ENCODE measurements at places on chromosomes 4 and X.

GRCh38 chrX:152600853-152601633, 36.7 kb upstream of the GABRQ start:
- no peak for DNase-seq

- no peak for DNase-seq
Measured at GRCh38 chr4:38509551-38509950, 154.4 kb upstream of the KLF3 start.

- DNase-seq: no peak
Measured at GRCh38 chr4:113146876-113147358, 97.5 kb downstream of the ANK2 start.

DNA sequence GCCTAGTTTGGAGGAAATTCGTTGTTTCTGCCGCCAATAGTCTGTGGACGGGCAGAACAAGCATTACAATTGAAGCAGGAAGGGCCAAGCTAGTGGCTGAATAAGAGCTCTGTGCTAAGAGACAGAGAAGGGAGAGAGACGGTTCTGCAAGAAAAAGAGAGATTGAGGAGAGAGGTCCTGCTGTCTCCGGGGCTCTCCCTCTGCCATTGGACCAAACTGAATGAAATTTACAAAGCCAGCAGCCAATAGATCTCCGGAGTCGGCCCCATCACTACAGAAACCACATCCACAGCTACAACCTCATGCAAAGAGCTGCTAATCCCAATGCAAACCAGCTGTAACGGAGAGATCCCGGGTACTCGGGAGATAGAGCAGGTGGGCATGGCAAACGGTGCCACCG, at the start of gene NLGN4X:
Gene NLGN4X, minus strand, starts transcription at position 148 of the 400 bp plus-strand sequence. CDS start 77,401 bp downstream, outside the sequence.
- DNase-seq: no peak

- no peak for DNase-seq
Measured at GRCh38 chr4:175062183-175062592, 144.0 kb downstream of the ADAM29 start.

- no peak for DNase-seq
Measured at GRCh38 chr4:109730619-109731545, 1.0 kb upstream of the PLA2G12A start.

- DNase-seq: no peak
Measured at GRCh38 chrX:138484451-138484850, 227.1 kb downstream of the FGF13 start.

DNA sequence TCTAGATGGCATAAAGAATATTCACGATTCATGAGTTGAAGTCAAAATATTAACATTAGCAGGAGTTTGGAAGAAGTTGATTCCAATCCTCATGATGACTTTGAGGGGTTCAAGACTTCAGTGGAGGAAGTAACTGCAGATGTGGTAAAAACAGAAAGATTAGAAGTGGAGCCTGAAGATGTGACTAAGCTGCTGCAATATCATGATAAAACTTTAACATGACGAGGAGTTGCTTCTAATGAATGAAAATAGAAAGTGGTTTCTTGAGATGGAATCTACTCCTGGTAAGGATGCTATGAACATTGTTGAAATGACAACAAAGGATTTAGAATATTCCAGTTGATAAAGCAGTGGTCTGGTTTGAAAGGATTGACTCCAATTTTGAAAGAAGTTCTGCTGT, 70.1 kb upstream of the TMLHE start:
- no peak for DNase-seq

- DNase-seq: no peak
Measured at GRCh38 chr4:38920186-38920585, 52.6 kb downstream of the FAM114A1 start.

DNA sequence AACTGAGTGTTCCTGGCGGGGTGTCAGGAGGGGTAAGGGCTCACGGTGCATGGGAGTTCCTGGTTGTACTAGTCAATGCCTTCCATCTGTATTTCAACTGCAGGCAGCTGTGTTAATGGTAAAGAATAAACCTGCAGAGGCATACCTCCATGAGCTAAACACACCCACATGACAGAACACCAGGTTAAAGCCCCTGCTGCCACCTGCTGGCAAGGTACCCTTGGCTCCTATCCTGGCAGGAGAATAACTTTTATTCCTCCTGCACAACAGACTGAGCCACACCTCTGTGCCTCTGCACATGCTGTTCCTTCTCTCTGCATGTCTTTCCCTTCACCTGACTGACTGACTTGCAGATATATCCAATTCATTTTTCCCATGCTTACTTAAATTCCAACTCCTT, 11.1 kb downstream of the ITIH6 start:
- no peak for DNase-seq

- no peak for DNase-seq
Measured at GRCh38 chrX:132118358-132118757, 9.5 kb downstream of the FRMD7 start.

DNA sequence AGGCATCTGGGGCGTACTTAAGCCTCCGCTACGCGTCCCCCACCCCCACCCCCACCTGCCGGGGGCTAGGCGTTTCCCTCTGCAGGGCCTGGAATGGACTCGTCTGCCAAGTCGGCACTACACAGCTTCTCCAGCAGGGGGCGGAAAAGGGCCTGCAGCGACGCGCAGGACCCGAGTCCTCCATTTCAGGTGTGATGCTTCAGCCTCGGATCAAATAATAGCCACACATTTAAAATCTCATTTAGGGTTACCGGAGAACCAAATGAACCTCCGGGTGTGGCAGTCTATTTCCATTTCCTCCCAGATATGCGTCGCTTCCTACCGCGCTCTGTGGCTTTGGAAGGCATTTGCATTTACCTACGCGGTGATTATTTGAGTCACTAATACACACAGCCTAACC, 2.9 kb downstream of the PAK3 start:
- DNase-seq: peak; percentile 24

- DNase-seq: no peak
Measured at GRCh38 chr4:188268131-188268908, 129.1 kb downstream of the TRIML1 start.

GRCh38 chr4:147778942-147779341, 47.1 kb downstream of the ARHGAP10 start:
- DNase-seq: no peak

DNA sequence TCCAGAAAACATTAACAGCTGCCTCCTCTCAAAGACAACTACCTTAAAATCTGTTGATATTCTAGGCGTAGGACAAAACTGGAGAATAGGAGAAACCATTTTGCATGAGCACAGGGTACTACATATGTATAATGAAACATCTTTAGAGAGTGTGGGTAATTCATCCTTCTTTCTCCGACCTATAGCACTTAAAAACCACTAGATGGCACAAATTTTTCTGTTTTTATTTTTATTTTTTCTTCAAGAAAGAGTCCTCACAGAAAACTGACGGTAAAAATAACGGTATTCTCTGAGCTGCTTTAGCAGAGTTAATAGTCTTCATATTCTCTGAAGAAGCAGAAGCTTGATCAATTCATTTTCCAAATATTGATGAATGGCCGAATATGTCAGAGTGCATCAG, 14.6 kb downstream of the SMIM31 start:
- DNase-seq: no peak

- DNase-seq: no peak
Measured at GRCh38 chr4:168794881-168795280, 215.2 kb downstream of the CBR4 start.

DNA sequence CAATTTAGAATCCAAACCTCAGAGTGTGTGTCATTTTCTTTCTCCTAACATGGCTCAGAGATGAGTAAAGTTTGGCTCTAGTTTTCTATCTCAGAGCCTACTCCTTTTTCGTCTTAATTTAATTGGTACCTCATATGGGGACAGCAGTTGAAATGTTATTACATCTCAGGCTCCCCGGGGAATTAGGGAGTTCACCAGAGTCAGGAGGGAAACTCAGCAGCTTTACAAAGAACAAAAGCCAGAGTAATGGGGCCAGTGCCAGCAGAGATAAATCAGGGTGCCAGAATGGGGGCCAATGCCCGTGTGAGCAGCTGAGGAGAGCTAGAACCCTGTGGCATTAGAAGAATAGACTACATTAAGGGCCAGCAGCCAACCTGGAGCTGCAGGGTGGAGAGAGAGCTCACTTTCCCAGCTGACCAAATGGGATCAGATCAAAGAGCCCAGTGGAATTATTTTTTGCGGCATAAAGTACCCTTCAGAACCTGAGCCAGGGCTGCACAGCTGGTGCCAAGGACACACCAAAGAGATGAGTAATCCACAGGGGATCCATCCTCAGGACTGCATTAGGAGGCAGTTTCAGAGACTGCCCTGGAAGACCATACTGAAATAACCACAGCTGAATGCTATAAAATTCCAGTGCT, 207.1 kb upstream of the DKK2 start:
- DNase-seq: no peak

DNA sequence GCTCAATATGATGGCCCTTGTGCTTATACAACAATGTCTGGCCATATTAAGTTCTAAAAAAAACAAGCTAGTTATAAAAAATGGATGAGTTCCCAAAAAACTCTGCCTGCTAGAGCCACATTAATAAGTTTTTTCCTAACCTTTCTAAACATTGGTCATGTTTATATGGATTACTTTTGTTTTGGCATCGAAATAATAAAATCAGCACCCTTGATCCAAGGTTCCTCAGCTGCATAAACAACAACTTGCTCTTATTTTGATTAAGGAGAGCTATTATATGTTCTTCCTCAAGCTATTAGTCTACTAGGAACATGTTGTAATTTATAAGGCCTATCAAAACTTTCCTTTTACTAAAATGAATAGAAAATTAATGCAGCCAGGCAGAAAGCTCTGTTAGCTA, 48.4 kb downstream of the UNC5C start:
- no peak for DNase-seq

DNA sequence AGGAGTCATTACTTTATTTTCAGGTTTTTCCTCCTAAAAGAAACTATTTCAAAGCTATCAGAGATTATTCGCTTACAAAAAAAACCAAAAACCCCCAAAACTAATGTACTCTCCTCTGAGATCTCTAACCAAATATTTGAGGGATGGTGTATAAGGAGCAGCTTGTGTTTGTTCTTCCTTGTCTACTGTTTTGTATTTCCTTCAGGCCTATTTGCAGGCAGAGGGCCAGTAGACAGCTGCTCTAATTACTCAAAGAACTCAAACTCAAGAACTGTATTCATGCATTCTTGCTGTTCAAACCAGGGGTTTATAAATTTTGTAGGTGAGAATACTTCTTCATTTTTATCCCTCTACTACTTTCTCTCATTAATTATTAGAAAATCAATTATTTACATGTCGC, 51.3 kb downstream of the SH3RF1 start:
- no peak for DNase-seq

DNA sequence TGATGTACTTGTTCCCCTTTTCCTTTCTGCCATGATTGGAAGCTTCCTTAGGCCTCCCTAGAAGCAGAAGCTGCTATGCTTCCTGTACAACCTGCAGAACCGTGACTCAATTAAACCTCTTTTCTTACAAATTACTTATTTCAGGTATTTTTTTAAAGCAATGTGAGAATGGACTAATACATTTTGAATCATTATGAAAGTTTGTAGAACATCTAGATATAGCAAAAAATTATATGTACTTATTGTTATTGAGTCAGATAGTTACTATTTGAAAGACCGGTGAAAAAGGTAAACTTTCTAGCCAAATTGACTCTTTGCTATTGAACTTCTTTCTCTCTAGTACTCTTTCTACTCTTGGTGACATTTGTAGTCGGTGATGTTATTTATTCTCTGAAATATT, 777.3 kb upstream of the GALNTL6 start:
- DNase-seq: no peak

DNA sequence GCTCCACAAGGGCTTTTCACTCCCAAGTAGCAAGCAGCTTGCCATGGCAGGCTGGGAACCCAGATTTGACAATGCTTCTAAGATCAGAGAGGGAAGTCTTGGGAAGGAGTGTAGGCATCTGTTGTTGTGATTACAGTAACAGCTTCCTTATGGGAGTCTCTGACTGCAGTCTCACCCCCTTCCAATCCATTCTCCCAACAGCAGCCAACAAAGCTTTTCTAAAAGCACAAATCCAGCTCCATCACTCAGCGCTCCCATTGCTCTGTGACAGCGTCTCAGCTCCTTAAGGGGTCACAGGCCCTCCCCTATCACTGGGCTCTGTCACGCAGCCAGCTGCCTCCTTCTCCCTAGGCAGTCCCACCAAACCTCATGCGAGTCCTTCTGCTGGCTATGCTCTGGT, 7.1 kb downstream of the IGFBP7 start:
- no peak for DNase-seq

DNA sequence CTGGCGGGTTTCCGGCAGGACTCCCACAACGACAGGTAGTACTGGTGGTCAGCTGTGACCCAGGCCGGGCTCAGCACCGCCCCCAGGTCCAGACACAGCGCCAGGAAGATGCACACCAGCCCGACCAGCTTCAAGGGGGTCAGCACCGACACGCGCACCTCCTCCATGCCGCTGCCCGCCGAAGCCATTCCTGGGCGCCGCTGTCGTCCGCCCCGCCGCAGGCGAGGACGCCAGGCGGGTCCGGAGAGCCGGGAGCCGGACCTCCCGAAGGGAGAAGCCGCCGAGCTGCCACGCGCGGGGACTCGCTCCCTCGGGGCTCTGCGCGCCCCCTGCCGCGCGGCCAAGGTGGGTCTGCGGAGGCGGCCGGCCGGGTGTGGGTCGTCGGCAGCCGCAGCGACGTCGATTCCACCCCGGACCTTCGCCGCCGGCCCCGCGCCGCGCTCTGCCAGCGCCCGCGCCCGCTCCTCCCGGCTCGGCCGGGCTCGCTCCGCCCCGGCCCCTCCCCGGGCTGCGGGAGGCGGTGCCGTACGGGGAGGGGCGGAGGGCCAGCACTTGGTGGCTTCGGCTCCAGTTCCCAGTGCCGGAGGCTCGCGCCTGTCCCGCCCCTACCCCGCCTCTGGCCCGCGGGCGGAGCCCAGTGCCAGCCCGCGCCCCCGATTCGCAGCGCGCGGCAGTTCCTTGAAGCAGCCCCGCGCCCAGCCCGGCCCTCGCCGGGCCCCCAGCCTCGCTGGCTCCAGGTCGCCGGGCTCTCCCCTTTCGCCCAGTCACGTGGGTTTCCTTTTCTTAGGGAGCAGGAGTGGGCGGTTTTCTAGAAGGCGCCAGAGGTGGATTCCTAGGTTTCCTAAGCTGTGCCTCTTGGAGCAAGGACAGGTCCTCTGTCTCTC, at the start of gene TMEM47:
Gene TMEM47, minus strand, starts transcription at position 444 of the 884 bp plus-strand sequence. Its CDS starts 256 bp downstream, at position 188.
- no peak for DNase-seq

GRCh38 chrX:78378476-78379115, 51.2 kb upstream of the CYSLTR1 start:
- DNase-seq: no peak

DNA sequence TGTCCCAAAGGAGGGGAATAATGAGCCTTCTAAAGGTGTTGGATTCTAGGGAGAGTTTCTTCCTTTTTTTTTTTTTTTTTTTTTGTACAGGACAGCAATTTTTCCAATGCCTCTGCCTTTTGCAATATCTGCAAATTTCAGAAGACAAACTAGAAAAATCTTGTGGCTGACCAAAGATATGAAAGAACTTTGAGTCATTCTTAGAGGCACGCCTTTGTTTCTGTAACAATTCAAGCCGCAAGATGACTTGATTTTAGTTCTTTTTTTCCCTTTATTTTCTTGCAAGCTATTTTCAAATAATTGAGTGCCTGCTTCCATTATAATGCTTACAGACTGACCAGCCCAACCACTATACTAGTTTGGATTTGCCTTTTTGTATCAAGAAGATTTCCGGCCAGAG, 47.6 kb upstream of the UXT start:
- no peak for DNase-seq

GRCh38 chrX:7169627-7170026, 21.7 kb upstream of the PUDP start:
- DNase-seq: no peak
